ENCODE measurements at places on chromosomes 5 and 9.

- no peak for DNase-seq
Measured at GRCh38 chr5:78364005-78364404, 3.6 kb downstream of the SCAMP1 start.

DNA sequence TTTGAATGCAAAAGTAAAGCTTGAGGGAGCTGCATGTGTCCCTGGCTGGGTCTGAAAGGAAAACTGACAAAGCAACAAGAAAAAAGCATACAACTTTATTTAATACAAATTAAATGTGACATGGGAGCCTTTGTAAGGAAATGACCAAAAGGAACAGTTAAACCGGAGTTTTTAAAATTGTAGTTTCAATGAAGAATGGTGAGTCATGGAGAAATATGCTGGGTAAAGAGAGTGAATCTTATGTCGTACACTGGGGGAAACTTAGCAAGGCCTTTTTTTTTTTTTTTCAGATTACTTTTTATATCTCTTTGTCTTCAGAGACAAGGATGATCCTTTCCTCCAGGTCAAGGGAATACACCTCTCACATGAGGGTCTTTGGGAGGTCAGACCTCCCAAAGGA, 50.1 kb upstream of the FBXL17 start:
- no peak for DNase-seq

- no peak for DNase-seq
Measured at GRCh38 chr9:89036891-89037290, 45.6 kb downstream of the S1PR3 start.

GRCh38 chr5:167356374-167356773, 935.1 kb upstream of the WWC1 start:
- no peak for DNase-seq

DNA sequence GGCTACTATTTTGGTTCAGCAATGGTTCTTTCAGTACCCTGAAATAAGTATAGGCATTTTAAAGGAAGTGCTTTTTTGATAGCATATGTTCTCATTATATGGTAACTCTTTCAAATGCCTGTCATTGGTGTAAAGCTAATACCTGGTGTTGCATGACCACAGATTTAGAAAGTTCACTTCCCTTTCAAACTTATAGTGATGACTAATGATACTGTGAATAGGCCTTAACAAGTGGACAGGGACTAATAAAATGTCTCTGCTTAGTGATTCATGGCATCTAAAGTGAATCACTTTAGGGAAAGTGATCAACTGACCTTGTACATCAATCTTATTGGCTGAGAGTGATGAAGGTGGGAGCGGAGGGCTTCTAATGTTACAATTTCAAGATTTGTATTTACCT, 21.6 kb downstream of the MRPL22 start:
- no peak for DNase-seq

DNA sequence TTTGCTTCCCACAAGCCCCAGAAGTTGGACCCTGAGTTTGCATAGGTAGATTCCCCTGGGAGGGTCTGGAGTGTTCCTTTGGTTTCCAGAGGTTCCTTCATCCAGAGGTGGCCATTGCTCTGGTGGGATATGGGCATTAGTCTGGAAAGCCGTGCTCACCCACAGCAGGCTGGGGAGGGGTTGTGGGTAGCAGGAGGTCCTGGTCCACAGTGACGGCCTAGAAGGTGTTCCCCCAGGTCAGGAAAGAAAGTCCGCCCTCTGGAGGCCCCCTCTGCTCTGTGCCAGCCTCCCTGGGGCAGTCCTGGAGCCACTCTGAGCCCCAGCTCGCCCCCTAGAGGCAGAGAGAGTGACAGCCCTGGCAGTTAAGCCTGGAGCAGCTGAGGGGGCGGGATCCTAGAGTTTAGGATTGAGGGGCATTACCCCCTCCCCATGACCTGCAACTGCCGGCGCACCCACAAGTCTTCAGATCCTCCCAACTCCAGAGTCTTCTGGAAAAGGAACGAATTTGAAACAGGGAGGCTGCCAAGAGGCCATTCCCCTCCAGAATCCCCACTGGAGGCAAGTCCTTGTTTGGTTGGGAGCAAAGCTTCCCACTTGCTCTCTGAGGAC, 36.8 kb downstream of the NDST1 start:
- no peak for DNase-seq

DNA sequence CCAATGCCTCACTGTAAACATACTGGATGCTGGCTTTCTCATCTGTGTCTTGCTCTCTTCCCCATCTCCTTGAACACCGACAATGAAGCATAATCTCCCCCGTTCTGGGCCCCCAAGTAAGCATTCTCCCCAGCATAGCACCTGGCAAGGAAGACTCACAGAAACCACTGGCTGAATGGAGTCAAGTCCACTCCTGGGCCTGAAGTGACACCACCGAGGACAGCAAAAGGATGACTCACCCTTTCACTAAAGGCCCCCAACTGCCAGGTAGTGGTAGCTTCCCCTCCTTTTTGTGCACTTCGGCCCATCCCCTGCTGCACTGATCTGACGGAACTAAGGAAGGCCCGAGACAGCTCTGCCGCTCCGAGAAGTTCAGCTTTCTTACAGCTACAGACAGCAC, 9.4 kb downstream of the VDAC1 start:
- DNase-seq, result no peak

GRCh38 chr9:125337236-125337635, 75.6 kb downstream of the GAPVD1 start:
- DNase-seq, result no peak

GRCh38 chr9:29928072-29928471, 2354.8 kb upstream of the C9orf72 start:
- DNase-seq, result no peak

DNA sequence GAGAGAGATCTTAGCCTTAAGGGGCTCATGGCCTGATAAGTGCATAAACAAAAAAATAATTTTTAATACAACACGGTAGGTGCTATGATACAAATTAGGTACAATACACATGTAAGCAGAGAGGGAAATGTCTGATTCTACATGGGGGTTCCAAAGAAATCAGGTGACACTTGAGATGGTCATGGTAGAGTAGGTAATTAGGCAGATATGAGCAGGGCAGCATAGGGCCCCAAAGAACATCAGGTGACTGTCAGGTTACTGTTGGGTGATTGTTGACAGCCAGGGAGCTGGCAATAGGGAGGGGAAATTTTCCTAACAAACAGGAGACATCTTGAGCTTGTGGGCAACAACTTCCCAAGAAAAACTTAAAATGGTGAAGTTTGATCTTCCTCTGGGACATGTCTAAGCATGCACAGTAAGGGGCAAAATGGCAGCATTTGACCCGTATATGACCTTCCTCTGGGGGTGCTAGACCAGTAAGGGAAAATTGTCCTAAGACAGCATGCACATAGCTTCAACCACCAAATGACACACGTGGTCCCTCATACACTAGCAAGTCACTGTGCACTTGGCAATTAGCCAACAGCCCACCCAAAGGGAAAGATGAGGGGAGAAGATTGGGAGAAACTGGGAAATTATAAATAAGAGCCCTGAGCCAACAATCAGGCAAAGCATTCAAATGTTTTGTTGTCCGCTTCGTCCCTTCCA, 37.3 kb upstream of the TENT4A start:
- no peak for DNase-seq

- no peak for DNase-seq
Measured at GRCh38 chr5:56951126-56951945, 587 bp downstream of the MIER3 start.

DNA sequence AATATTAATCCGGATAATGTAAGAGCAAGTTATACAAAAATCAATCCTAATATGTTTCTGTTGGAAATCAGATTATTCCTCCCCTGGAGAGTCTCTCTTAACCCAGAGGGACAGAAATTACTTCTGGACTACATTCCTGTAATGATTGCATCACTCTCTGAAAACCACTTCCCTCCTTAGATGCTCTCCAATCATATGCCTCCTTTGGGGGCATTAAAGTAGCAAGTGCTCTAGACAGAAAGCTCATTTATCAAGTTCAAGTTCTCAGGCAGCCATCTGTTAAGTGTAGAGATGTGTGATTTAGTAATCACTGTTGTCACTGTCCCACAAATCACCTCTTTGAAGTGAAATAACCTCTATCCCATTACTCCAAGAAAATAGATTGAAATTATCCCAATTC, 247.1 kb downstream of the SLCO4C1 start:
- no peak for DNase-seq

Measured in thoracic aorta (tissue), 2 donors.